Vagina (tissue), 2 donors: ENCODE measurements at places on chromosomes 2 and 18.

GRCh38 chr18:3119401-3120341, 100.1 kb downstream of the MYOM1 start:
- no peaks in the 10 kb centered on the region for H3K36me3 ChIP-seq
- no peak overlapping the region for H3K4me3 ChIP-seq
- no peak for DNase-seq
- H3K27me3 ChIP-seq: no peaks in the 10 kb centered on the region
- H3K27ac ChIP-seq: no peak overlapping the region

DNA sequence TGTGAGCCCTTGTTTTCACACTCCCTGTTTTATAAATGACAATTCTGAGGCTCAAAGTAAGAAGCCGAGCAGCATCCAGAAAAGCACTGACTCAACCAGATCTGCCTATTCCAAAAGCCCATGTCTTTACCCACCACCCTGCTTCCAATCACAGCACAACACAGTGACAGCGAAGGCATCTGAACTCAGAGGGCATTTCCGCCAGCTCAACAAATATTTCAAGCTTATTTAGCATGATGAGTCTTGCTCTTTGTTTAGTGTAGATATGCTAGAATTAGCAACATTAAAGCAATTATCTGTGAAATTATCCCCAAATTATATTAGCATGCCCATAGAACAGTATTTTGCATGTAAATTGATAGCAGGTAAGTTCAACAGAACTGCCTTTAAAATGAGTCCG, 359.1 kb upstream of the RAB6C start:
- H3K4me3 ChIP-seq: no peak overlapping the region
- H3K36me3 ChIP-seq: no peaks in the 10 kb centered on the region
- no peak for DNase-seq
- no peak overlapping the region for H3K27ac ChIP-seq

- no peak within 1 kb of the TSS for H3K27ac ChIP-seq
- no peak for DNase-seq
- H3K36me3 ChIP-seq: no peaks in the 10 kb centered on the region
- H3K27me3 ChIP-seq: no peaks in the 10 kb centered on the region
These were observed at the start of gene MYOM1 for GRCh38 chr18:3219631-3220335. TSS of gene MYOM1 (minus strand) at chr18:3219968. CDS start at chr18:3215223, 4,745 bp downstream.

GRCh38 chr2:36658277-36658748, 38.2 kb upstream of the VIT start:
- no peak overlapping the region for H3K27ac ChIP-seq

- no peaks in the 10 kb centered on the region for H3K27me3 ChIP-seq
- no peak overlapping the region for H3K4me3 ChIP-seq
- H3K4me1 ChIP-seq: no peaks in the 10 kb centered on the region
- no peak for DNase-seq
- H3K36me3 ChIP-seq: no peaks in the 10 kb centered on the region
- no peak overlapping the region for H3K27ac ChIP-seq
These were observed 275.6 kb upstream of the CXCR4 start for GRCh38 chr2:136393514-136393913.

DNA sequence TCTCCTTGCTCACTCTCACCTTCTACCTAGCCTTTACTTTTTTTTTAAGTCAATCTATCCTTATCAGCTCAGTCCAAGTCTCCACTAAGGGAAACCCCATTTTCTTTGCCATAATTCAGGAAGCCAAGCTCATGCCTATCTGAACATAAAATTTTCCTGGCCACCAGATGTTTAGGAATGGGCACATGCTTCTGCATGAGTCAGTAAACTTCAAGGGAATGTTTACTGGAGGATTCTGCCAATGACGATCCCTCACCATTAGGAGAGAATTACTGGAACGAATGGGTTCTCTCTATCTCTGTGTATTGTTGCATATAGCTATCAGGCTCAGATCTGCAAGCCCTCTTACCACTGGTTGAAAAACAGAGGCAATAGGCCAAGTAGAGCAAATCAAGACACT, 731.7 kb upstream of the ZNF804A start:
- no peak overlapping the region for H3K27ac ChIP-seq
- H3K4me1 ChIP-seq: no peaks in the 10 kb centered on the region
- H3K4me3 ChIP-seq: no peak overlapping the region
- DNase-seq: no peak
- no peaks in the 10 kb centered on the region for H3K27me3 ChIP-seq

- H3K36me3 ChIP-seq: no peaks in the 10 kb centered on the region
- no peaks in the 10 kb centered on the region for H3K27me3 ChIP-seq
- H3K27ac ChIP-seq: no peak overlapping the region
- H3K4me1 ChIP-seq: no peaks in the 10 kb centered on the region
These were observed 593.1 kb upstream of the NRXN1 start for GRCh38 chr2:51624995-51625394.

GRCh38 chr18:31116853-31117595, 14.8 kb upstream of the DSC2 start:
- no peak overlapping the region for H3K4me3 ChIP-seq
- H3K27ac ChIP-seq: no peak overlapping the region
- no peaks in the 10 kb centered on the region for H3K27me3 ChIP-seq
- DNase-seq: no peak

- no peaks in the 10 kb centered on the region for H3K36me3 ChIP-seq
- DNase-seq: no peak
- H3K4me1 ChIP-seq: no peaks in the 10 kb centered on the region
- no peak overlapping the region for H3K4me3 ChIP-seq
These were observed 375.5 kb downstream of the ZNF521 start for GRCh38 chr18:24976502-24976901.

GRCh38 chr2:187519419-187520120, 34.7 kb downstream of the TFPI start:
- H3K4me3 ChIP-seq: no peak overlapping the region
- no peak for DNase-seq
- H3K27me3 ChIP-seq: no peaks in the 10 kb centered on the region
- peaks cover 13% of the 10 kb centered on the region for H3K36me3 ChIP-seq
- no peak overlapping the region for H3K27ac ChIP-seq

DNA sequence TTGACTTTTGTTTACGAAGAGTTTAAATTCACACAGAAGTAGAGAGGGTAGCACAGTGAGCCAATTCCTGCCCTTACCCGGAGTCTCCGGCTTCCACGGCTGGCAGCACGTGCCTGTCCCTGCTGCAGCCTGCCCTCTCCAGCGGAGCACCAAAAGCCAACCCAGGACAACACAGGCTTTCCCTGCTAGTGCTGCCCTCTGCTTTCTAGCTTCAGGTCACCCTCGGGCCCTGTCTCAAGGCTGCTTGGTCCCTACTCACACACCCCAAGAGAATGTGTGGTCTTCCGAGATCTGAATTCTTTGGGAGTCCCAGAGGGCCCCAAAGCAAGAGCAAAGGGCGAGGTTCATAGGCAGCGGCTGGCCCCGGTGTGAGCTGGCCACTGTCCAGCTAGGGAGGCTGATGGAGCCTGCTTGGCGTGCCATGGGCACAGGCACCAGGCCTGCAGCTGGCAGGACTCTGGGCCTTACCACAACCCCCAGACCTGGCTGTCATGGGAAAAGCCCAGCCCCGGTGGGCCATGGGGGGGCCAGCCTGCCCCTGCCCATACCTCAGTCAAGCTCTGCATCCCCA, 7.0 kb upstream of the HS6ST1 start:
- H3K4me3 ChIP-seq: no peak overlapping the region
- peaks cover 32% of the 10 kb centered on the region for H3K4me1 ChIP-seq
- no peaks in the 10 kb centered on the region for H3K27me3 ChIP-seq

GRCh38 chr2:122340246-122340645, 584.8 kb downstream of the TSN start:
- no peaks in the 10 kb centered on the region for H3K36me3 ChIP-seq
- no peaks in the 10 kb centered on the region for H3K4me1 ChIP-seq
- H3K4me3 ChIP-seq: no peak overlapping the region
- H3K27me3 ChIP-seq: no peaks in the 10 kb centered on the region
- DNase-seq: no peak

DNA sequence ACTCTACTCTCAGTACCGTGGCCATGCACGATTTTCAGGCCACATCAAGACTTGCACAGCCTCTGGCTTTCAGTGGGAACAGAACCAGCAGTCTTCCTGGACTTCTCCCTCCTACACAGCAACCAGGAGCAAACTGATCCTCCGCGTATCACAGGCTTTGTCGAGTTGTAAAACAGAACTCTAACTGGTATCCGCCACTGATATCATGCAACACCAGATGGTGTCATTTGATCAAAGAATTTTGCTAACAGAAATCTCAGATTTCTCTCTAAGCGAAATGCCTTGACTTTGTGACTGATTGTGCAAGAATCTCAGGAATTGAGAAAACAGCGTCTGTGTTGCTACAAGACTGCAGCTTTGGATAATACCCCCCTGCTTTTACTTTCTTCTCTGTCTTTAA, 85.7 kb downstream of the COPS8 start:
- no peaks in the 10 kb centered on the region for H3K4me1 ChIP-seq
- DNase-seq: no peak
- no peaks in the 10 kb centered on the region for H3K36me3 ChIP-seq
- no peak overlapping the region for H3K4me3 ChIP-seq
- peak overlapping the region; percentile 78 for H3K27ac ChIP-seq

DNA sequence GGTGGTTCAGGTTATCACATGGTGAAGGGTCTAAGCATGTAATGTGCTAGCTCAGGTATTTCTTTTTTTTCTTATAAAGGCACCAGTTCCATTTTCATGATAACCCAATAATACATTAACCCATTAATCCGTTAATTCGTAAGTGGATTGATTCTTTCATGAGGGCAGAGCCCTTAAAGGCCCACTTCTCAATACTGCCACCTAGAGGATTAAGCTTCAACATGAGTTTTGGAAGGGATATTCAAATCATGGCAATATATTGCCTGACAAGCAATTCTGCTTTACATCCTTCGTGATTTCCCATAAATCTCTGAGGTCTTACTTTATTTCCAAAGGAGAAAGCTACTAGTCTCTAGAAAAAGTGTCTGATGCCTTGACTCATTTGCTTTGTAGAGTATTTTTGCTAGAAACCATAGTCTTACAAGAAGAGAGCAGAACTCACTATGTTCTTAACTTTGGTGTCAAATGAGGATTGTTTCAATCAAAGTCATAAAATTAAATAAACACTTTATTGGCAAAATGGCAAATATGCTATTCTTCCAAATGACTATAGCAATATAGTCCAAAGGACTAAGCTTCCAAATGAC, 271.3 kb downstream of the KCNS3 start:
- DNase-seq: no peak
- no peaks in the 10 kb centered on the region for H3K27me3 ChIP-seq
- no peak overlapping the region for H3K27ac ChIP-seq
- H3K36me3 ChIP-seq: no peaks in the 10 kb centered on the region
- H3K4me3 ChIP-seq: no peak overlapping the region
